ENCODE measurements at places on chromosomes 7 and 10.

DNA sequence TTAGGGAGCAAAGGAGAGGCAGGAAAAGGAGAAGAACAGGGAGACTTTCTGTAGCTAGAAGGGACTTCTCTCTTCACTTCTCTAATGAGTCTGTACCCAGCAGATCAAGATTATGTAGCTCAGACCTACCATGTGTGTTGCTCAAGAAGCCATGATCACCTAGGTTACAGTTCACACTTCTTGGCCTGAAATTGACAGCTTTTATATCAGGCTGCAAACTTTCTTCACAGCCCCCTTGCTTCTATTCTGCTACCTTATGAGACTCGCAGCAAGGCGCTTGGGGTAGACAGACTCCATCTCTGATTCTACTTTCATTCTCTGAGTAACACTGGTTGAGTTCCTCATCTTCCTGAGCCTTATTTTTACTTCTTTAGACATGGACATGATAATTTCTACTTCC is 19.6 kb upstream of the GIMAP2 start:
- DNase-seq, result peak; percentile 63

- no peak for DNase-seq
Measured at GRCh38 chr10:71241830-71242621, 29.7 kb downstream of the UNC5B start.

- DNase-seq, result no peak
Measured at GRCh38 chr10:31419394-31420063, 100.5 kb downstream of the ZEB1 start.

GRCh38 chr7:151376218-151376902 is 33.5 kb downstream of the WDR86 start:
- DNase-seq, result no peak

DNA sequence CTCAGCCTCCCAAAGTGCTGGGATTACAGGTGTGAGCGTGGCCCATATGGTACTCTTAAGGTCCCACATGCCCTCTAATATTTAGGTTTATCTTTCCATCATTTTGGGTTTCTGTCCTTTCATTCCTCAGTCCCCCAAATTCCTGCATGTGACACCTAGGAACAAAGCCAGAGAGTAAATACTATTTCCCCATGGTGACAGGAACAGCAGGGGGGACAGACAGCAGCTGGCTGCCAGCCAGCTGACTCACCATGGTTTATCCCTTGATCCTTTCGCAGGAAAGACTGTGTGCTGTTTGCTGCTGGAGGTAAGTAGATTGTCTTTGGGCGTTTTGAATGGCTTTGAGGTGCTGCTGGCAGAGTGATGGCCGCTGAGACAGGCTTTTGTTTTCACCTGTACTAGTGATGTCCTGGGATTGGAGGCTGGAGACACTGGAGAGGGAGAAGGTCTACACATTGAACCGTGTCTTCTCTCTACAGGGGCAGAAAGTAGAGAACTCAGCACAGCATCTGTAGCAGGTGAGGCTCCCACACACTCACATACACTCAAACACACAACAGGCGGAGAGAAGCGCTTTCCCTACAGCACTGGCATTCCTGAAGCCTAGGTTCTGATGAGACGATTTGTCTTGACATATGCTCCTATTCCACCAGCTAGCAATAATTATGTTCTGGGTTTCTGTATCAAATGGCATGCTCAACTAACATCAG is 83.7 kb upstream of the EFCAB10 start:
- no peak for DNase-seq

- DNase-seq, result no peak
Measured at GRCh38 chr10:24462291-24462813, 253.4 kb downstream of the KIAA1217 start.

- no peak for DNase-seq
Measured at GRCh38 chr10:28307267-28307666, 4.4 kb upstream of the MPP7 start.

DNA sequence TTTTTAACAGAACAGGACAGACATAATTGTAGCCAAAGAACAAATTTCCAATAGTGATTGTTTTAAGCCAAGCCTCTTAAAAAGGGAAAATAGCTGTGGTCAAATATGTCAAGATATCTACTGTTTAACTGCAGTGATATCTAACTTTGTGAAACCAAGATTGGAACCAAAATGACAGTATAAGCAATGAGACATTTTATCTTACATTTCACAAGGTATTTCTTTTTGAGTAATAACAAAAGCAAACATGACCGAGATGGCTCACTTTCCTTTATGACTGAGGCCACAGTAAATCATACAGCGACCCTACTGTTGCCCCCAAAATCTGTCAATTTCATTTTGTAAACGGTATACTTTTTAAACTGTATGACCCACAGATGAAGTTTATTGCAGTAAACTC is 215.8 kb downstream of the MLLT10 start:
- DNase-seq, result no peak

GRCh38 chr10:122468926-122469781 is 7.8 kb downstream of the HTRA1 start:
- no peak for DNase-seq

GRCh38 chr7:127794136-127794535 is 142.1 kb downstream of the SND1 start:
- DNase-seq, result no peak

DNA sequence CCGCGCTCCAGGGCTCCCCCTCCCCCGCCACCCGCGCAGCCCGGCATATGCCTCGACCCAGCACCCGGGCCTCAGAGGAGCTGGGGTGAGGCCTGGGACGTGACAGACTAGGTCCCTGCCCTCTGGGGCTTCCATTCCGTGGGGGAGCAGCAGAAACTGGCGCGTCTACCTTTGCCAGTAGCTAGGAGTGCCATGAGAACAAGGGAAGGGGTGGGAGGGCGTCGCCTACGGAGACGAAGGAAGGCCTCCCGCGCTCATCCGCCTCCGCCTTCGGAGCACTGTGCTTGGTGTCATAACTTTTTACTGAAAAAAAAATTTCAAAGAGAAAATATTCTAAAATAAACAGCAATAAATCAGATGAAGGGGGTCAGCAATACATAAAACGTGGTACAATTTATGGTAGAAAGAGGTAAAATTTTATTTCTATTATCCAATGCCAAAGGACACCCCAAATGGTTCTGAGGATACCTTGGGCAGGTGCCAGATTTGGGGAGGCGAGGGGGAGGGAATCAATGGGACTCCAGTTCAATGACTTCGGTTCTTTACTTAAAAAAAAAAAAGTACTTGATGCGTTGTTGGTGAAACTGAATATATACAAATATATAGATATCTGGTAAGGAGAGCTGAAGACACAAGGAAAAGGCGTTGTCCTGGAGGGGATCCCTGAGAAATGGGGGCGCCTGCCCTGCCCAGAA is 35.1 kb upstream of the GRID1 start:
- peak; percentile 12 for DNase-seq

GRCh38 chr7:381211-382042 is 91.5 kb downstream of the FOXL3 start:
- peak; percentile 62 for DNase-seq

DNA sequence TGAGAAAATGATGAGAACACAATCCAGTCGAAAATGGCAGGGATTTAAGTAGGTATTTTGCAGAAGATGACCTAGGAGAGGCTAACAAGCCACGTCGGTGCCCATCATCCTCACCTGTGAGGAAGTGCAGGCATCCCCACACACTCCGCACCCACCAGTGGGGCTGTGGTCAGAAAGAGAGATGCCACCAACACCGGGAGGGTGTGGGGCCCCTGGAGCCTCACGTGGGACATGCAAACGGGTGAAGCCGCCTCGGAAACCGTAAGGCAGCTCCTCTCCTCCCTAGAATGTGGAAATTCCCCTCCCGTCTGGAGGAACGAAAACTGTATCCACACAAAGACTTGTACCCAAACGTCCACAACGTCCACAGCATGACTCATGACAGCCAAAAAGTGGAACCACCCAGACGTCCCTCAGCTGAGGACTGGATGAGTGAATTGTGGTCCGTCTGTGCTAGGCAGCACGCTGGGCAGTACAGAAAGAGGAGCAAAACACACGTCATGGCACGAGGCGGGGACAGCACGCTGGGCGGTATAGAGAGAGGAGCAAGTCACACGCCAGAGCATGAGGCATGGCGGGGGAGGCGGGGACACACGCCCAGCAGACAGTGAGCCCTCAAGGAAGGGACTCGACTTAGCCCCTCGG is 246.0 kb downstream of the ELFN1 start:
- DNase-seq, result peak; percentile 20

- no peak for DNase-seq
Measured at GRCh38 chr10:127987467-127988380, 80.8 kb downstream of the PTPRE start.

DNA sequence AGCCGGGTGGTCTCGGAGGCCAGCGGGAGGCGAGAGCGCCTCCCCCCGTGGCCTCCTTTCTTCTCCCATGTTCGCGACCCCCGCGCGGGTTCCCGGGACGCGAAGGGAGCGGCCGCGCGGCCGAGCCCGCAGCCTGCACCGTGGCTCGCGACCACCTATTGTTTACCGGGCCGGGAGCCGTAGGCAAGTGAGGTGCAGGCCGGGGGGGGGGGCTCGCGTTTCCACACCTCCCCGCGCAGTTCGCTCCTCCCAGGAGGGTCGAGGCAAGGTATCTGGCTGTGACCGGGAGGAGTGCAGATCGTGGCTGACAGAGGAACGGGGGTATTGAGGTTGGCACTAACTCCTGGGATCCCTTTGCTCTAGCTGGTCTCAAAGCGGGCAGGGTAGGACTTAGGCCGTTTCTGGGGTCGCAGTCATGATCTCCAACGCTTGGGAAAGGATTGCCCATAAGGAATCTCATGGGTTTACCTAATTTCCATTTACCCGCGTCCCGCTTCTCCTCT is 734 bp downstream of the PTPN12 start:
- peak; percentile 21 for DNase-seq
